ENCODE measurements at places on chromosomes 12 and 14. TPM values are rescaled to one million over a fixed set of nuclear protein-coding genes. Genes with fewer than 3 reads are reported as not detected.

The FCF1 gene
- total RNA-seq = 34.5 TPM

The C12orf76 gene
- total RNA-seq = 17.5 TPM

The CCDC198 gene
- not detected for total RNA-seq

The ASCL1 gene
- not detected for total RNA-seq

The CIROP gene
- total RNA-seq = 0.83 TPM

The PRH1 gene
- 3.9 TPM for total RNA-seq

All from cardiac ventricle fibroblast (primary cell).